Amniotic stem cell (primary cell): ENCODE measurements at places on chromosomes 6 and 20.

DNA sequence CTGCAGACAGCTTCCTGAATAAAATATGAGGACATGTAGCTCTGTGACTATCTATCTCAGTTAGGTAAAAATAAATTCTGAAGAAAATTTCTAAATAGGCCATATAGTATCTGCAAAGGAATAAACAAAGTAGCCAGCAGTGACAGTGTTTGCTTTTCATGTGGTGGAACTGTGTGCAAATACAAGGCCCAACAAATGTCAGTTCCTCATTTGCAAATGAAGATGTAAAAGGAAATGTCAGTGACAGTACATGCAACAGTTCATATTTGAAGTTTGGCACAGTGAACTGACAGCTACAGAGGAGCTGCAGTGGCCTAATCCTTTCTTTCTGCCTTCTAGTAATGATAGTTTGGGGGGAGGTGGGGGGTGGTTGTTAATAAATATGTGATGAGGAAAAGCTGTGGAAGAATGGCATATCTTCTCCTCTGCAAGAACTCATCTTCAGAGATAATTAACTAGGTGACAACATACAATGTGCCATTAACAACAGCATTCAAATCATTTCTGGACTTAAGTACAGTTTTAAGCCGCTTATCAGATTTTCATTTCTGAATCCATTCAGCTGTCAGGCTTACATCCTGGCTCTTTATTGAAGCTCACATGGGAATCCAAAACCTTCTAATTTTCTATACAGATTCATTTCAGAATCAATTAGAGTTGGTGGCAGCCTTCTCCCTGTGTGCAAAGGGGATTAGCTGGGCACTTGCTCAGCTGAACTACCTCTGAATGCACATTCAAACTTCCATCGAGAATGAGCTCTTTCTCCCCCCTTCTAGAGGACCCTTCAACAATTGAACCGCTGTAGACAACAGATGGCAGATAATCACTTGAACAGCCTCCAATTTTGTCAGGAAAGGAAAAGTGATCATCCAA, 1059.0 kb upstream of the EPHA7 start:
- DNase-seq, result no peak

DNA sequence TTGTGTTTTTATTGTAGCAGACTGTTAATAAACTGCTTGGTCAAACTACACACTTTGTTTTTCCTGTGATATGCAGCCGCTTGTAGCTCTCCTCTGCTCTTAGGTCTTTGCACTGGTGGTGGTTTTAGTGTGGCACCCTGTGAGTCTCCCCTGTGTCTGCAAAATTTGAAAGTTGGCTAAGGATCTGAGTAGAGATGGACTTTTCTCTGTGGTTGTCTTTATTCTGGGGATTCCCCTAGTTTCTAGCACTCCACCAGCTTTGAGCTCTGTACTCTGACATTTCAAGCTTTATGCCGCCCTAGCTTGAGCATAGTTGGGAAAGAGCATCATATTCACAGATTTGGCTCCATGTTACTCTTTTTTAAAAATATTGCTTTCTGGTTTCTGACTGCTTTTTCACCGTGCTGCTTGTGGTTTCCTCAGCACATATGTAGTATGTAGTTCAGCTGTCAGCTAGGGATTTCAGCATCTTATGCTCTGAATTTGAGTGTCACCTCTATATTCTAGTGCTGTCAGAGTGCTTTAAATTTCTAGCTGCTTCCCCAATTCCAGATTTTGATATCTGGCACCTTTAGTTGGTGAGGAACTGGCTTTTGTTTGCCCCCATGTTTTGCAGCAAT, 25.4 kb downstream of the CDYL start:
- DNase-seq, result no peak

DNA sequence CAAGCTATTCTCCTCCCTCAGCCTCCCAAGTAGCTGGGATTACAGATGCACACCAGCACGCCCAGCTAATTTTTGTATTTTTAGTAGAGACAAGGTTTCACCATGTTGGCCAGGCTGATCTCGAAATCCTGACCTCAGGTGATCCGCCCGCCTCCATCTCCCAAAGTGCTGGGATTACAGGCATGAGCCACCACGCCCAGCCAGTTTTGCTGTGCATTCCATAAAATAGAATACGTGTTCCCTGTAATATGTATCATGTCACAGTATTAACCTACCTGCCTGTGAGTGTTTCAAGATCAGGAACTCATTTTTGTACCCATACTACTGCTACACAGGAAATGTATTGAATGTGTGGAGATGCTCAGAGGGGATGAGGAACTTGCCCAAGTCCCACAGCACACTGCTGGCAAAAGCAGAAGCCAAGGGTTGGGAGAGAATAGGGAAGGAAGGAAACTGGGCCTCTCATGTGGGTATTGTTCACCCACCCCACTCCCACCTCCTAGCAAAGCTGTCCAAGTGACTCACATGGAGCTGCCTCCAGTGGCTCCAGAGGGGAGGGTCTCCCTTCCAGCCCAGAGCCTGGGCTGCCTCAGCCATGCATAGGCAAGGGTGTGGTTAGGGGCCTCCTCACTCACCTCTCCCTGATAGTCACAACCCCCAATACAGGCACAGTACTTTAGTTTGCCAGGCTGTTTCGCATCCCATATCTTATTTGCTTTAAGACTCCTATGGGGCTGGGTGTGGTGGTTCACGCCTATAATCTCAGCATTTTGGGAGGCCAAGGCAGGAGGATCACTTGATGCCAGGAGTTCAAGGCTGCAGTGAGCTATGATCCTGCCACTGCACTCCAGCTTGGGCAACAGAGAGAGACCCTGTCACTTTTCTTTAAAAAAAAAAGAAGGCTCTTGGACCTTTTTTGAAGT, 9.4 kb downstream of the HM13 start:
- DNase-seq, result no peak

- no peak for DNase-seq
These were observed 1.9 kb downstream of the SYNCRIP start for GRCh38 chr6:85640821-85641220.

- DNase-seq, result no peak
These were observed 118.2 kb downstream of the PACRG start for GRCh38 chr6:162845972-162846371.

DNA sequence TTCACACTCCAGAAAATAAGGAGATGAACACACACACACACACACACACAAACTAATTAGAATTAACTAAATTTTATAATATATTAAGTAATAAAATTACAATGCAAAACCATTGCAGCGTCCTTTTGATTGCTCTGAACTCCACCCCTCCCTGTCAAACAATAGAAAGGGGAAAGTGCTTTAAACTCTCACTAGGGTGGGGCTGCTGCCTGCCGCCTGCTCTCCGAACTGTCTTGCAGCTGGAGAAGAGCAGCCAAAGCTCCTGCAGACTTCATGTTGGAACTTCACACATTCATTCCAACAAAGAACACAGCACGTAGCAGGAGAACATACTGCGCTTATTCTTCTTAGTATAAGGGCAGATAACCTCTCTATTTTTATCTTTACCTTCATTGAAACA, 83.2 kb downstream of the GCLC start:
- no peak for DNase-seq

DNA sequence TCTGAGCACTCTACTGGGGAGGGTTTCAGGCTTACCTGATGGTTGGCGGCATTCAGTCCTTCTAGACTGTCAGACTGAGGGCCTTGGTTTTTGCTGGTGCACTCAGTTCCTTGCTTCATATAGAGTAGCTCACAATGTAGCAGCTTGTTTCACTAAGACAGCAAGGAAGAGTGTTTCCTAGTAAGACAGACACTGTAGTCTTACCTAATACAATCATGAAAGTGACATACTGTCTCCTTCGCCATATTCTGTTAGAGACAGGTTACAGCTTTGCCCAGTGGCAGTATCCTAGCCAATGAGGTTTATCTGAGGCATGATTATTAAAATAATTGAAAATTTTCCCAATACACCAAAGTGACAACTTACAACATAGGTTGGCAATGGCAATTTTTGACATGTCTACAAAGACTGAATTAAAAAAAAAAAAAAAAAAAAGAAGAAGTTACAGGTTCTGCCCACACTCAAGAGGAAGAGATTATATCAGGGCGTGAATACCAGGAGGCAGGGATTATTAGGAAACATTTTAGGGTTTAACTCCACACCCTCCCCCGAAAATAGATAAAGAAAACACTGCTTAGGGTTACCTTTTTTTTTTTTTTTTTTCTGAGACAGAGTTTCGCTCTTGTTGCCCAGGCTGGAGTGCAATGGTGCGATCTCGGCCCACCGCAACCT, 66.8 kb downstream of the SCAND1 start:
- DNase-seq, result no peak

DNA sequence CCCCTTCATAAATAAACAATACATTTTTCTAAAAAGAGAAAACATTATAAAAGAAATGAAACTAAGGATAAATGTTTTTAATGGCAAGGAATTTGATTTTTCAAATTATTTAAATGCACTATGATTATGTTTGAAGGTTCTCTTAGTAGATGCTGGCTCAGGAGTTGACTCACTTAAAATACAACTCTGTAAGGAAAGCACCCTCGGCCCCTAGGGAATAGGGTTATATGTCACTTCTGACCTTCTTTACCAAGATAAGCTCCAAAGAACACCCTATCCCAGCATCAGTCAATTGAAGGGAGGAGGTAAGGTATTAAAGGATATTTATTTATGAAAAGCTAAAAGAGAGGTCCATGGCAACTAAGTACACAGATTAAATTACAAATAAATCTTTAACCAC, 6.8 kb downstream of the SNAP91 start:
- DNase-seq, result no peak

DNA sequence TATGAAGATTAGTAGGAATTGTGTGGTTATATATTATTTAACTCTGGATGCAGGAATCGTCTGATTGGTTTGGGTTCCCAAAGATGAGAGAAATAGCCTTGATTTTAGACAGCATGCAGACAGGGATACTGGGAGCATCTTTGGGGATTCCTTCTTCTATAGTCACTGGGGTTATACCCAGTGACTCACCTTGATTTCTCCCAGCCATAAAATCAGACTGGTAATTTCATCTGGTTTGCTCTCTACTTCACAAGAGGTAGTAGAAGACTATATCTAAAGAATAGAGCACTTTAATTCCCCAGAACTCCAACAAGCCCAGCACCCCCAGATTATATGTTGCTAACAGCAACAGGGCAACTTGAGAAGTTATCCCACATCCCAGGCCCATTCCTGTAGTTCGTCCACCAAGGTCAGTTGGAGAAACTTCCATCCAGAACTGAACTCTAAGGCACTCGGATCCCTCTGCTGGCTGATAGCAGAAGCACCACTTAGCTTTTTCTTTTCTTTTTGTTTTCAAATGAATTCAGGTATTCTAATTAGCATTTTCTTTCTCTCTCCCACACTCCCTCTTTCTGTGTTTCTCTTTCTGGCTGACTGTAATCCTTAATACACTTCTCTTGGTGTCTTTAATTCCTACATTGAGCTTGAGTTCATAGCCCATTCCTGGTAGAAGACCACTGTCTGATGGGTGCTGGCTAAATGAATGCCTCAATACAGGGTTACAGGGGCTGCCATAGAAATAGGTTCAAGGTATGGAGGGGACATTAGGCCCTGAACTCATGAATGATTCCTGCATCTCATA, 20.4 kb upstream of the EFHC1 start:
- peak; percentile 40 for DNase-seq

GRCh38 chr20:37520419-37520955, 563 bp upstream of the NNAT start:
- no peak for DNase-seq

DNA sequence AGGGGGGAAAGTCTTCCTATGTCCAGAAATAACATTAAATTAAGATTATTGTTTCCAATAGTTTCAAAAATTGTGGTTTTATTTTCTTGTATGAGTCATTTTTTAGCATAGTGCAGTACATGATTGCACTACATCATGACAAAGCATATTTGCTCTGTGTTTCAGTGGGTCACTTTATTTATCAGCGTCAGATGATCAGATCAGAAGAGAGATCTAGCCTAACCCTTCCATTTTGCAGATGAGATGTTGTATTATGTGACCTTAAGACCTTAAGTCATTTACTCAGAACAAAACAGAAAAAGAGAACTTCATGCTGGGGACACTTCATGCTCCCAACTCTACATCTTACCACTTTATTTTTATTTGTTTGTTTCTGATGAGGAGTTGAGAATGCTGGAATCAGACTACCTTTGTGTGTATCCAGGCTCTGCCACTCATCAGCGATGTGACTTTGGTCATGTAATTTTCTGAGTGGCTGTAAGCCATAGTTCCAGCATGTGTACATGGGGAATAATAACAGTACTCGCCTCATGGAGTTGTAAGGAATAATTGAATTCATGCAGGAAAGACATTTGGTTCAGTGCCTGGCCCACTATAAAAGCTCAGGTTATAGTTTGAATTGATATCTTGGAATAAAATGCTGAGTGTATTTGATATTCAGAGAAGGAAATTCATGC, 13.5 kb downstream of the EYA4 start:
- no peak for DNase-seq

- DNase-seq, result peak; percentile 74
These were observed 41.9 kb upstream of the HFE start for GRCh38 chr6:26045065-26045927.

- no peak for DNase-seq
These were observed 534 bp downstream of the NANP start for GRCh38 chr20:25623225-25623735.
